ENCODE measurements at places on chromosomes 1 and 21.

DNA sequence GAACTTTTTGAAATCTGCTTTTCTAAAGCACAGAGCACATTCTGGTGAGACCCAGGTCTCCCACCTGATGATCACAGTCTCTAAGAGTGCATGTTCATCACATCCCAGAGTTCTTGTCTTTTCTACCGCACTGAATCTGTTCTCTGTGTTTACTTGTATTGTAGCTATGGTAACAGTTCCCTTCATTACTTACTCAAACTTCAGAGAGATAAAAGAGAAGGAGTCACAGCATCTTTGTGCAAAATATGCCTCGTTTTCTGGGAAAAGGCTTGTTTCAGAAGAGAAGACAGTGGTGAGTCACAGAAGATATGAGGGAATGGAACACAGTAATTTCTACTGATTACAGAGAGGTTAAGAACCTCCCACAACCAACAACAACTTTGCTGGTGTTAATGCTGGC lies 580.6 kb downstream of the PLA2G4A start:
- no peak for DNase-seq

DNA sequence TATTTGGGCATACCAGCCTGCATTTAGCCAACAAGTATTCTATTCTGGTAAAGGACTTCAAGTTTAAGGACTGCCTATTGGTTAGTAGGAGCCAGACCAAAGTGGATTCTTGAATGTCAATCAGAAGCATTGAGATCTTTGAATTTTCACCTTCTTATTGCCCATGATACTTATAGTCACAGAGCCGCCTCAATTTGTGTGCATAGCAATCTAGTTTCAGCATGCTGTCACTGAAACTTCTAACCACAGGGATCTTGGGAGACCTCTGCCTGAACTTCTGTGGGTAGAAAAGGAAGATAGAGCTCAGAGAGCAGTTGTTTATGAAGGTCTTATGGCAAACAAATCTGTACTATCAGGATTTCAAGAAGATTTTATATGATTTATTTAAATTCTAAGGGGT lies 501.4 kb upstream of the USP24 start:
- DNase-seq: no peak

GRCh38 chr1:98482611-98483010 lies 178.9 kb upstream of the SNX7 start:
- no peak for DNase-seq

DNA sequence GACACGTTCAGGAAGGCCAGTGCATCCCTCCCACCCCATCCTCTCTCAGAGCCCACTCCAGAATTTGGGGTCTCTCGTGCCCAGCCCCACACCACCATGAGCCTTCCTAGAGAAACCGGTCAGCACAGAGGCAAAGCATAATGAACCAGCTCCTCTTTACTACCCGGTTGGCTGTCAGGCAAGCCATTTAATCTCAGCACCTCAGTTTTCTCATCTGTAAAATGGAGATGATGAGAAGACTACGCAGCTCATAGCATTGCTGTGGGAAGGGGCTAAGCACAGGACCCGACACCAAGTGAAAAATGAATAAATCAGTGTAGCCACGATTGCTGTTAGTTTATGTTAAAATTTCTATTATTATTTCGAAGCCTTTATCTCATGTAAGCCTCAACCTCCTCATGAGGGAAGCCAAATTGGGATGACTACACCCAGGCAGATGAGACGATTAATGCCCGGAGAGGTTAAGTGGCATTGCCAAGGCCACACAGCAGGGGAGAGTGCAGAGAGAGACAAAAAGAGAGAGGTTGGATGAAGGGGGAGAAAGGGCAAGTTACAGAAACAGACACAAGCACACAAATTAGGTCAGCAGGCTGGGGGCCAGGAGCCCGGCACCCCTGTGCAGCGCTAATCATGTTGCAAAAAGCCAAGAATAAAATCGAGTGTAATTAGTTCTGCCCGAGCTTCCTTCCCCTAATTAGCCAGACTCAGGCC lies 25.7 kb downstream of the SDC3 start:
- no peak for DNase-seq

GRCh38 chr1:103025858-103026409 lies 82.4 kb downstream of the COL11A1 start:
- DNase-seq: no peak

All from stimulated activated CD8-positive, alpha-beta memory T cell treated with anti-CD3 and anti-CD28 coated beads, Interleukin-15, amount 100 ng/mL, for 1 hour (primary cell).